Cardiac muscle cell (in vitro differentiated cells and primary cell): ENCODE measurements at places on chromosomes 3 and 15. TPM values are rescaled to one million over a fixed set of nuclear protein-coding genes. Genes with fewer than 3 reads are reported as not detected.

DNA sequence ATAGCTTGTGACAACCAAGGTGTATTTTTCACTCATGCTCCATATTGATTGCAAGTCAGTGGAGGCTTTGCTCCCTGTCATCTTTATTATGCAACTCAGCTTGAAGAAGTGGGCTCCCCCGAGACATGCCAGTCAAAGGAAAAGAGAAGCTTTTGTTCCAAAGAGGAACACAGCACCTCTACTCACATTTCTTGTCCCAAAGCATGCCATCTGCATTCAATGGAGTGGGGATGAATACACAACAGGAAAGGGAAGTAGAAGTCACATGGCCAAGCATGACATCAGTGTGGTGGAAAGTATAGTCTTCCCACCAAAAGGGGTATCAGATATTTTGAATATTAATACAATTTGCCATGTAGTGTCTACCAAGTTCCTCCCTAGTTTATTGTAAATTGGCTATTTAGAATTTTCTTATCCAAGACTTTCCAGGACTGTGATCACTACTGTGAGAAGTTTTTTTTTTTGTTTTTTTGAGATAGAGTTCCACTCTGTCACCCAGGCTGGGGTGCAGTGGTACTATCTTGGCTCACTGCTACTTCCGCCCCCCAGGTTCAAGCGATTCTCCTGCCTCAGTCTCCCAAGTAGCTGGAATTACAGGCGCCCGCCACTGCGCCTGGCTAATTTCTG is 114.5 kb downstream of the GMPS start:
- H3K4me1 ChIP-seq: no peaks in the 10 kb centered on the region
- DNase-seq: no peak
- no peaks in the 10 kb centered on the region for H3K27me3 ChIP-seq
- H3K27ac ChIP-seq: no peak overlapping the region

GRCh38 chr3:56459104-56459496 is 9.2 kb downstream of the ERC2 start:
- H3K4me3 ChIP-seq: no peak overlapping the region
- no peak for DNase-seq
- peaks cover 19% of the 10 kb centered on the region for H3K4me1 ChIP-seq
- H3K36me3 ChIP-seq: no peaks in the 10 kb centered on the region

DNA sequence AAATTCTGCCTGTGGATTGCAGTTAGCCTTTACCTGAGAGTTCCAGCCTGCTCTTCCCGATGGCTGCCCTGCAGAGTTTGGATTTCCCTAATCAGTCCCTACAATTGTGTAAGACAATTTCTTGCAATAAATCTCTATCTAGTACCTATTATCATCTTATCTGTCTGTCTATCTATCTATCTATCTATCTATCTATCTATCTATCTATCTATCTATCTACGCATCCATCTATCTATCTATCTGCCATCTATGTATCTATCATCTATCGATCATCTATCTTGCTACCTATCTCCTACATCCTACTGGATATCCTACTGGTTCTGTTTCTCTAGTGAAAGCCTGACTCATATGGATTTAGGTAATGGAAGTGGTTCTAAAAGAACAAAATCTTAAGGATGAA is 30.4 kb upstream of the XCR1 start:
- H3K27ac ChIP-seq: no peak overlapping the region
- H3K4me1 ChIP-seq: peaks cover 4% of the 10 kb centered on the region
- H3K27me3 ChIP-seq: no peaks in the 10 kb centered on the region
- no peak overlapping the region for H3K4me3 ChIP-seq
- no peak for DNase-seq
- no peaks in the 10 kb centered on the region for H3K36me3 ChIP-seq

- no peaks in the 10 kb centered on the region for H3K27me3 ChIP-seq
- no peak overlapping the region for H3K27ac ChIP-seq
- H3K4me1 ChIP-seq: no peaks in the 10 kb centered on the region
- no peaks in the 10 kb centered on the region for H3K36me3 ChIP-seq
Observed at GRCh38 chr3:144643771-144644198, 672.2 kb downstream of the DIPK2A start.

The FAM227B gene
- 4.9 and 10.4 TPM in 2 replicates for total RNA-seq

DNA sequence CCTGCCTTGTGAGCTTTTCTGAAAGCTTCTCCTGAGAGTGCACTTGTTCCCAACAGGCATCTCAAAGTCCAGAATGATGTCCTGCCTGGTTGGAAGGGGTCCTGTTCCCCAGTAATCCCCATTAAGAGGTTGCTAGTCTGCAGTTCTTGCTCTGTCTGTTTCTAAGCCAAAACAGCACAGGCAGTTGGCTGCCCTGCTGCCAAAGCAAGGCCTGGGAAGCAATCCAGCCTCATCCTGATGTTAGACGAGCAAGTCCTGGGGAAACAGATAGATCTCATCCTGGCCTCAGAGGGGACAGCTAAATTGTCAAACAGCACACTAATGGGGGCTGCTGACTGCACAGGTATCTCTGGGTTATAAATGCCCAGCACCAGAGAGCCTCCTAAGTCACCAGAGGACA is 198.0 kb downstream of the EPHB1 start:
- H3K4me3 ChIP-seq: no peak overlapping the region
- no peaks in the 10 kb centered on the region for H3K4me1 ChIP-seq
- no peaks in the 10 kb centered on the region for H3K27me3 ChIP-seq
- H3K36me3 ChIP-seq: no peaks in the 10 kb centered on the region
- DNase-seq: no peak

DNA sequence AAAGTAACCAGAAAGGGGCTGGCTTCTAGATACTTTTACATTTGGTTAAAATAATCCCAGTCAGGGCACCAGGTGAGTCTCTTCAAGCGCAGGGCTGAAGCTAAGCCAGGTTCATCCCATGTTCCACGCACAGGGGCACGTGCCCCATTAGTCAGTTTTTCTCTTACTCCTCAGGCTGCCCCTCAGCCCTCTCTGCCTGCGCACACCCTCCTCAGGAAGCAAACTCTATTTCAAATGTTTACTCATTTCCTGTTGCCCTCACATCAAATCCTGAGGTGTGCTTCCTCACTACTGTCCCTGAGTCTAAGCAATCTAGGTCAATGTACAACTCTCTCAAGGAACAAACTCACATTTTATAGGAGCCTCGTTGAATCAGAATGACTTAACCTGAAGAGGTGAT is 48.5 kb downstream of the THBS1 start:
- peak overlapping the region; percentile 76 for H3K27ac ChIP-seq
- H3K4me1 ChIP-seq: peaks cover 18% of the 10 kb centered on the region
- DNase-seq: peak; percentile 54
- no peaks in the 10 kb centered on the region for H3K27me3 ChIP-seq

DNA sequence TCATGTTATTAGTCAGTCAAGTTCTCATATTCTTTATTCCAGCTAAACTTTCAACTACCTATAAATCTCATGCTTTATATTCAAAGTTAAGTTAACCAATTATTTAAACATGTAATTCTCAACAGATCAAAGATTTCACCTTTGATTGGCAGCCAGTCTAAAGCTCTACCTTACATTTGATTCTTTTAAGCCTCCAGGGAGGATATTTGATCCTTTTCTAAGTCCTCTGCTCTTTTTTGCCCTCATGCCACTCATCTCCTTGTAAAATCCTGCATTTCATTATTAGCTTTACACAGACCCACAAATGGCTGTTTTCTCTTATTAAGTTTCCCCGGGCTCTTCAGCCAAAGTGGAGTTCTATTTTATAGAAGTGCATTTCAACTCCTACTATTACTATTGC is 134.1 kb downstream of the NLGN1 start:
- H3K4me3 ChIP-seq: no peak overlapping the region
- H3K27me3 ChIP-seq: no peaks in the 10 kb centered on the region
- H3K36me3 ChIP-seq: no peaks in the 10 kb centered on the region
- H3K27ac ChIP-seq: no peak overlapping the region
- no peak for DNase-seq

The USP50 gene
- not detected in 2 replicates for total RNA-seq

The PODXL2 gene
- 18.3 and 24.9 TPM in 2 replicates for total RNA-seq

DNA sequence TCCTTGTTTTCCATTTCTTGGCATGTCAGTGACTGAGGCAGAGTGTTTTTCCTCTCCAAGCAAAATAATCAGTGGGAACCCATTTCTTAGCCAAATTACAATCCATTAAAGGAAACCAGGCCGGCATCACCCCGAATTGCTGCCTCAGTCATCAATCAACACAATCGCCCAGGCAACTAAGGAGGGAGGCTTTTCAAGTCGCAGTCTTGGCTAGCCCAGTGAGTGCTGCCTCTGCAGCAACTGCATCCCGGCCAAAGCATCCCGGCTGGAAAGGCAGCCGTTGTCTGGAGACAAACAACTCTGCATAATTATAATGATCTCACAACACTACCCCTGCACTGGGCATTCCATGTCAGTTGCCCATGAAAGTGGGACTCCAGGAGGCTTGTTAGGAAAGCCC is 213.5 kb upstream of the PRICKLE2 start:
- H3K36me3 ChIP-seq: no peaks in the 10 kb centered on the region
- no peak overlapping the region for H3K4me3 ChIP-seq
- H3K27ac ChIP-seq: no peak overlapping the region
- no peak for DNase-seq

- H3K36me3 ChIP-seq: no peaks in the 10 kb centered on the region
- no peak for DNase-seq
- H3K27ac ChIP-seq: no peak overlapping the region
- no peaks in the 10 kb centered on the region for H3K4me1 ChIP-seq
Observed at GRCh38 chr15:36426691-36427090, 152.7 kb upstream of the CDIN1 start.

The KIF7 gene
- total RNA-seq: 24.4 and 33.8 TPM in 2 replicates

GRCh38 chr3:190585805-190586630 is 72.1 kb downstream of the IL1RAP start:
- no peak overlapping the region for H3K27ac ChIP-seq
- peaks cover 36% of the 10 kb centered on the region for H3K4me1 ChIP-seq
- H3K27me3 ChIP-seq: no peaks in the 10 kb centered on the region
- H3K4me3 ChIP-seq: no peak overlapping the region

DNA sequence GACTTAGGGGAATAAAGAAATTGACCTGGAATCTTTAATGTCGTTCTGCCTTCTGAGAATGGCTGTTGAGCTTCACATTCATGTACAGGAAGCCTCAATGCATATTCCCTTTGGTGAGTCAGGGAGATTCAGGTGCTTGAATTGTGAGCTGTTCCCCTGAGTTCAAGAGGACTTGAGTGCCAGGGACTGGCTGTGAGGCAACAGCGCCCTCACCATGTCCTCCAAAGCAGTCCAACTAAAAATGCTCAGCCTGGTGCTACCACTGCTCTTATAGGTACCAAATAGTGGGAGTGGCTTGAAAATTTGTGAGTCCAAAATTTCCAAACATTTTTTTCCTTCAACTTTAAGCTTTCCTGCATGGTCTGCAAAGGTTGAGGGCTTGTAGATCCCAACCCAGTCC is 54.1 kb downstream of the LEO1 start:
- DNase-seq: peak; percentile 38
- H3K4me3 ChIP-seq: no peak overlapping the region
- no peaks in the 10 kb centered on the region for H3K4me1 ChIP-seq

The UBL7 gene
- total RNA-seq: 74.3 and 88.4 TPM in 2 replicates

DNA sequence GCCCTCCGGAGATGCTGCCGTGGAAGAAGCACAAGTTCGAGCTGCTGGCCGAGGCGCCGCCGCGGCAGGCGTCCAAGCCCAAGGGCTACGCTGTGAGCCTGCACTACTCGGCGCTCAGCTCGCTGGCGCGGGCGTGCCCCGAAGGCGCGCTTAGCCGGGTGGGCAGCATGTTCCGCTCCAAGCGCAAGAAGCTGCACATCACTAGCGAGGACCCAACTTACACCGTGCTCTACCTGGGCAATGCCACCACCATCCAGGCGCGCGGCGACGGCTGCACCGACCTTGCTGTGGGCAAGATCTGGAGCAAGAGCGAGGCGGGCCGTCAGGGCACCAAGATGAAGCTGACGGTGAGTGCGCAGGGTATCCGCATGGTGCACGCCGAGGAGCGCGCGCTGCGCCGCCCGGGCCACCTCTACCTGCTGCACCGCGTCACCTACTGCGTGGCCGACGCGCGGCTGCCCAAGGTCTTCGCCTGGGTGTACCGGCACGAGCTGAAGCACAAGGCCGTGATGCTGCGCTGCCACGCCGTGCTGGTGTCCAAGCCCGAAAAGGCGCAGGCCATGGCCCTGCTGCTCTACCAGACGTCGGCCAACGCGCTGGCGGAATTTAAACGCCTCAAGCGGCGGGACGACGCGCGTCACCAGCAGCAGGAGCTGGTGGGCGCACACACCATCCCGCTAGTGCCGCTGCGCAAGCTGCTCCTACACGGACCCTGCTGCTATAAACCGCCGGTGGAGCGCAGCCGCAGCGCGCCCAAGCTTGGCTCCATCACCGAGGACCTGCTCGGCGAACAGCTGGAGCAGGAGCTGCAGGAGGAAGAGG is 1.3 kb downstream of the FAM43A start:
- no peaks in the 10 kb centered on the region for H3K27me3 ChIP-seq
- H3K36me3 ChIP-seq: no peaks in the 10 kb centered on the region
- peak overlapping the region; percentile 64 for H3K4me3 ChIP-seq
- DNase-seq: peak; percentile 70
- peaks cover 14% of the 10 kb centered on the region for H3K4me1 ChIP-seq

The RBP2 gene
- not detected in 2 replicates for total RNA-seq

DNA sequence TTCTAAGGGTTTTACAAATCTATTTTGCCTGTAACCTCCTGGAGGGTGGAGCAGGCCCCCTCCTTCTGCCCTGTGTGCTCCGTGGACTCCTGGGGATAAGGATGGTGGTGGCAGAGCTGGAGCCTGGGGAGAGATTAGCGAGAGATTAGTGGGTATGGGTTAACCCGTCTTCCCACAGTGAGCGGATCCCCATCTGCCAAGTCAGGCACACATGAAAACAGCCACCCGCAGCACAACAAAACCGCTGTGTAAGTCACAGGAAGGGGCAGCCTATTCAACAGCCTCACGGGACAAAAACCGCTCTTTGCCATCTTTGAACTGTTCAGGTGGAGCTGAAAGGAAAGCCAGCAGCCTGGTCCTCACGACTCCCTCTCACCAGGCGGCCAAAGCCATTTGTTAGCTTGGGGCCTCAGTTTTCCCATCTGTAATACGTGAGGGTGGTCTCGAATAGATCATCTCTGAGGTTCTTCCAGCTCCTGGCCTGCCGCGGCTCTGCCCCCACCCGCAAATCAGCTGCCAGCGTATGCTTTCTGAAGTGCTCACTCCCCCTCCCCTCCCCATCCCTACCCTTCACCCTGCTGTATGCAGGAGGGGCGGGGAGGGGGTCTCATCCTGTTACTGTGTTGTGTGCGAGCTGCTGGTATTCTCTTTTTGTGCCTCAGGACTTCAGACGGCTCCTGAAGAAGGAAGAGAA is 43.6 kb downstream of the PDIA5 start:
- H3K4me1 ChIP-seq: peaks cover 14% of the 10 kb centered on the region
- H3K27me3 ChIP-seq: no peaks in the 10 kb centered on the region

GRCh38 chr3:128506754-128507153 is 13.8 kb upstream of the GATA2 start:
- H3K4me3 ChIP-seq: no peak overlapping the region
- DNase-seq: no peak
- no peaks in the 10 kb centered on the region for H3K27me3 ChIP-seq
- H3K27ac ChIP-seq: no peak overlapping the region

GRCh38 chr3:425079-425478 is 228.5 kb downstream of the CHL1 start:
- no peak overlapping the region for H3K27ac ChIP-seq
- H3K36me3 ChIP-seq: no peaks in the 10 kb centered on the region
- H3K27me3 ChIP-seq: peaks cover 2% of the 10 kb centered on the region
- H3K4me3 ChIP-seq: no peak overlapping the region
- no peak for DNase-seq
